ENCODE measurements at places on chromosomes 7 and 10. TPM values are rescaled to one million over a fixed set of nuclear protein-coding genes. Genes with fewer than 3 reads are reported as not detected.

DNA sequence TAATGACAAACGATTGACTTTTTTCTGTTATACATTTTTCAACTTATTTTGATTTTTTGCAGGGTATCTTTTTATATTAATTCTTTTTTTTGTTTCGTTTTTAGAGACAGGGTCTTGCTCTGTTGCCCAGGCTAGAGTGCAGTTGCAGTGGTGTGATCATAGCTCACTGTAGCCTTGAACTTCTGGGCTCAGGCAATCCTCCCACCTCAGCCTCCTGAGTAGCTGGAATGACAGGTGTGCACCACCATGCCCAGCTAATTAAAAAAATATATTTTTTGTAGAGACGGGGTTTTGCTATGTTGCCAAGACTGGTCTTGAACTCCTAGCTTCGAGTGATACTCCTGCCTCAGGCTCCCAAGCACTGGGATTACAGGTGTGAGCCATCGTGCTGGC, 601.3 kb downstream of the PARD3 start:
- DNase-seq = no peak

DNA sequence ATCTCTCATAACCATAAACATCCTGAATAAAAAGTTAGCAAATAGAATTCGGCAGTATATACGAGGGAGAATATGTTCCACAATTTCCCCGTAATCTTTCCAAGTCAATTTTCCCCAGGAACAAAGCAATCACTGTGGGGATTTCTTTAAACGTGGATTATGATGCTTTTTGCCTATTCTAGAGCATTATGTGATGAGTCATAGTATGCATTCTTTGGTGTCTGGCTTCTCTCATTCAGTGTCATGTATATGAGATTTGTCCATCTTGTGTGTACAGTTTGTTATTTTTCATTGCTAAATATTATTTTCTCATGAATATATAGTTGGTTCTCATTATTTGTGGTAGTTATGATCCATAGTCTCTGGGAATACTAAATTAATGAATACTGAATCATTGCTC, 9.9 kb upstream of the OR9A4 start:
- DNase-seq = no peak

NXPH1 gene
- not detected for total RNA-seq

GRCh38 chr10:116944911-116945310, 60.1 kb downstream of the SHTN1 start:
- no peak for DNase-seq

ADAM22 gene
- total RNA-seq = 2.3 TPM

DNA sequence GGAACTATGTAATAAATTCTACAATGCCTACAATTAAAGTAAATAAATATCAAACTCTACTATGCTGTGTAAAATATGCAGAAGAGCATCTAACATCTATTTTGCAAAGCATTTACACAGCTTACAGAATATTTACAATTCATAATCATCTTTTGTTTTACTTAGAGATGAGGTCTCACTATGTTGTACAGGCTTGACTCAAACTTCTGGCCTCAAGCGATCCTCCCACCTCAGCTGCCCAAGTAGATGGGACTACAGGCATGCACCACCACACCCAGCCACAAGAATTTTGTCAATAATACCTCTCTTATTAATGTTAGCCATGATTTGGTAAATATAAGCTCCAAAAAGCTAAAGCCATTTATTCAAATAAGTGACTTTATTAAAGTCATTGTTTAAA, 21.9 kb upstream of the CAV2 start:
- DNase-seq = no peak

DNA sequence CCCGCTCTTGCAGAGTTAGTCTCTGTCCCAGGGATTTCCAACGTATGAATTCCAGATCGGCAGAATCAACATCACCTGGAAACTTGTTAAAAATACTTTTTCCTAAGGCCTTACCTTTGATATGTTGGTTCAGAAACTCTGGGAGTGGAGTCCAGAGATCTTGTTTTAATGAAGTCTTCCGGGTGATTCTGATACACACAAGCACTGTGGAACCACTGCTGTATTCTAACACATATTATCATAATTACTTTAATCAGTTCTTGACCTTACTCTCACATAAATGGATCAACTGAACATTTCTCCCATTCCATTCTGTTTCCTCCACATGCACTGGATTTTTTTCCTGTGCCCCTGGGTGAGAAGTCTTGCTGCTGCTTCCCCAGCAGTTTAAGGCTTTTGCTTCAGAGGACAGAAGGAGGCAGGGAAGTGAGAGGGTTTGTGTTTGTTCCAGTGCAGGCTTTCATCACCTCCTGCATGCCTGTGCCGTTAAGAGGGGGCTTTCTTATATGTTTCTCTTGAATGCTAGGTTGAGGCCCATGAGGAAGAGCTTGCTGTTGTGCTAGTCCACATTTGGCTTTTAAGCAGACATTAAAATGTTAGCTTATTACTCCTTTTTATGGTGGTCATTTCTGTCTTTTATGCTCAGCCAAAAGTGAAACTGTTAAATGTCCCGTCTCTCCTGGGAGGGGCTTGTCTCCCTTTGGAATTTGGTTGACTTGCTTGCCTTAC, 32.4 kb downstream of the CCSER2 start:
- DNase-seq = no peak

DNA sequence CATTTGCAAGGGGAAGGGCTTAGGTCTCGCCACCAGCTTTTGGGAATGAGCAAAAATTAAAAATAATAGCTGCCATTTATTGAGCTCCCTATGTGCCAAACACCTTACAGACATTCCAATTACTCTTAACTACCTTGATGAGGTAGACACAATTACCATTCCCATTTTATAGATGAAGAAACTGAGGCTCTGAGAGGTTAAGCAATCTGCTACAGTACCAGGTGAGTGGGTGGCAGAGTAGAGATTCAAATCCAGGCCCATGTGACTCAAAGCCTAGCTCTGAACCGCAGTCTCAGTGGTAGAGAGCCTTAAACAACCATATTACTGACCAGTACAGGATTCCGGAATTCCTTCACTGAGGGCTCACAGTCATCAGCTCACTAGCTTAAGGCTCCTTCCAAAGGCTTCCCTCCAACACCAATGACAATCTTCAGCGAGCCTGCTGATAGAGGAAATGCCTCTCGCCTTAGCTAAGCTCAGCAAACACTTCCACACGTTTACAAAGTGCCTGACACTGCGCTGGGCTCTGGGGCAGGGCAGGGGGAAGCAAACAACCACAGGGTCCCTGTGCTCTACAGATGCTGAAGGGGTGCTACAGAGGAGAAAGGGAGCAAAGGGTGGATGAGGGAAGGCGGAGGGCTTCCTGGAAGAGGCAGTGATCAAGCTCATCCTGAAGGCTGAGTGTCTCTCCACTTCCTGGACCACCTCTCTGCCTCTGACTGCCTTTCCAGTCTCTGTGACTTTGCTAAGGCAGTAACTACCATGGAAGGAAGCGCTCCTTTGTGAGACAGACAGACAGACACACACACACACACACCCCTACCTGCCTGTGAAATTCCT, 7.4 kb downstream of the LRRC20 start:
- no peak for DNase-seq

DNA sequence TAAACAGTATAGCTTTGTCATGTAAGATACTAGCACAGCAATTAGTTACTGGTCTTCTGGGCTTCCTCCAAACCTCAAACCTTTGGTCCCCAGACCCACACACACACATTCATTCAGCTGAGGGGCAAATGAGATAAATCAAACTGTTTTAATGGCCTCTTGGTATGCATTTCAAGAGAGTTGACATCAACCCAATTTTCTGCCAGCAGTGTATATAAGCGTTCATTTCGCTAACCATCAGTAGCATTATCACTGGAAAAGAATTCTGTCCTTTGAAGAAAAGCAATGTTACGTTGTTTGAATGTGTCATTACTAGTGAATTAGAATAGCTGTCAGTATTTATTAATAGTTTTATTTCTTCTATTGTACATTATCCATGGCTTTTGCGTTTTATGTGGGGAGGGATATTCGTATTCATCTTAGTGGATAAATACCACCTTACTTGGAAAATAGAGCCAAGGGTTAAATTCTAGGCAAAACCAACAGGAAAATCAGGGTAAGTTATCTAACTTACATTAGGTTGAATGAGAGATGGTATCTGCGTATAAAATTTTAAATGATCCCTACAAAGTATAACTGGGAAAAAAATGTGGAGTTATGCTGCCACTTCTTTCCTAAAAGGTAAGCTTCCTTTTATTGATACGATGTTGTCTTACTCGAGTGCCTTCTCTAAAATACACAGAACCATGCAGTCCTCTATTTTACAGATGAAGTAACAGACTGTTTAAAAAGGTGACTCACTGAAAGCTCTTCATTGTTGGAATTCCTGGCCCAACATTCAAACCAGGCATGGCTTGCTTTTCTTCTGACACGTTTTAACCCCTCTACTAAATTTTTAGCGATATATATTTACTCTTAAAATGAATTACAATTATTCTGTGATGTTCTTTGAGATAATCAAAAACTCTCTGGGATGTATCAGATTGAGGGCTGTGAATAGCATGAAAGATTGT, 2.0 kb upstream of the ZMYND11 start:
- DNase-seq = no peak

Measured in activated naive CD8-positive, alpha-beta T cell treated with anti-CD3 and anti-CD28 coated beads for 36 hours (primary cell).